Stimulated activated CD4-positive, alpha-beta T cell treated with anti-CD3 and anti-CD28 coated beads, Interleukin-4, amount 100 ng/mL, for 1 hour (primary cell): ENCODE measurements at places on chromosomes 1 and 21.

DNA sequence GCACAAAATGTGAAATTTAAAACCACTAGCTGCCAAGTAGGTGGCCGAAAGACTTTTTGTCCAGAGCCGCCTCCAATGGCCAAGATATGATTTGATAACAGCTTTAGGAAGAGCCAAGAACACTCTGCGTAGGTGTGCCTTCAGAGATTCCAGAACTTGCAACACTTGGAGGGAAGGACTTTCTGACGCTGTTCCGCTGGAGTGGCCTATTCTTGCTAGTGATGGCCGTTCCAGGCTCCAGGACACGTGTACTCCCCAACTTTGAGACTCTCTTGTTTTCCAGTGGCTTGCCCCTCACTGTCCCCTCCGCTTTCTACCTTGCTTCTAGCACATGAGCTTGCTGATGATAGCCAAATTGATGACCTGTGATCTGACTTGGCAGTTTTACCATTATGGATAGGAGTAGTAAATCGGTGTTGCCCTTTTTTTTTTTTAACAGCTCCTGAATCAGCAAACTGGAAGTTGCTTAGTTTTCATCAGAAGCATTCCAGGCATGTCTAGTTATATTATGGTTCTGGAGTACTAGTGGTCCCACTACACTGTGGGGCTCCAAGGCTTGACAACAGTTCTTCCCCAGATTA is 1.0 kb downstream of the PRDX6 start:
- DNase-seq: no peak

DNA sequence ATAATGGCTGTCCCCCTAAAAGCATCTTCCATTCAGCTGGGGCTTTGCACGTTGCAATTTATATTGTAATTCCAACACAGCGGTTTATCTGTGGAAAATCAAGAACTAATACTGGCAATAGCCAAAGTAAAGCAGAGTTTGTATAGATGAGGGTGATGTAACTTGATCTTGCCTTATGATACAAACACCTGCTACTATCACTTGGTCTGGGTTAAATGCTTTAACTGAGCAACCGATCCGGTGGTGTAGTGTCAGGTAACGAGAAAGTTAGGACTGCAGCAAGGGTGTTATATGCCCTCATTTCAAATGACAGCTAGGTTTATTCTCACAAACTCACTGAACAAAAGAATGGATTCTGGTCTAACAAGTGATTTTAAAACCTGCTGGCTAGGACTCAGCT is 47.3 kb upstream of the PLPPR4 start:
- no peak for DNase-seq

GRCh38 chr21:23890652-23891051 is 1716.6 kb downstream of the MRPL39 start:
- DNase-seq: no peak

GRCh38 chr1:56045477-56045876 is 533.9 kb downstream of the PLPP3 start:
- DNase-seq: no peak

- no peak for DNase-seq
Measured at GRCh38 chr1:53154859-53155438, 12.5 kb upstream of the SLC1A7 start.

GRCh38 chr1:116710420-116711262 is 43.1 kb upstream of the IGSF3 start:
- no peak for DNase-seq

DNA sequence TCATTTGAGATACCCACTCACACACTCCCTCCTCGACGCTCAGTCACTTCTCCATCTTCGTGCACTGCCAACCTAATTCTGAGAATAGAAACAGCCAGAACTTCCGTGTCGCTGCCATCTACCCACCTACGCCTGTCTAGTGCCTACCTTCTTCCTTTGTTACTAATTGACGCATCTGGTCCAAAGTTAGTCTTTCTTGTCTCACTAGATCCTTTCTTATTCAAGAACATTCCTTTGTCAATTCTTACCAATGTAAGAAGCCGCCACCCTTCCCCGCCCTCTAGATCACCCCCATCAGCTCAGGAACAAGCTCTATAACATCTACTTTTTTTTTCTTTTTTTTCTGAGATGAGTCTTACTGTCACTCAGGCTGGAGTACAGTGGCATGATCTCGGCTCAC is 3.7 kb downstream of the PADI6 start:
- no peak for DNase-seq

- no peak for DNase-seq
Measured at GRCh38 chr1:170471398-170472053, 60.4 kb upstream of the GORAB start.

- DNase-seq: no peak
Measured at GRCh38 chr1:208979776-208980175, 603.7 kb upstream of the CAMK1G start.

GRCh38 chr1:98698625-98699024 is 37.1 kb downstream of the SNX7 start:
- DNase-seq: no peak

GRCh38 chr1:119808972-119809550 is 2.2 kb downstream of the REG4 start:
- peak; percentile 73 for DNase-seq

GRCh38 chr1:218209351-218209861 is 75.7 kb upstream of the RRP15 start:
- DNase-seq: no peak

DNA sequence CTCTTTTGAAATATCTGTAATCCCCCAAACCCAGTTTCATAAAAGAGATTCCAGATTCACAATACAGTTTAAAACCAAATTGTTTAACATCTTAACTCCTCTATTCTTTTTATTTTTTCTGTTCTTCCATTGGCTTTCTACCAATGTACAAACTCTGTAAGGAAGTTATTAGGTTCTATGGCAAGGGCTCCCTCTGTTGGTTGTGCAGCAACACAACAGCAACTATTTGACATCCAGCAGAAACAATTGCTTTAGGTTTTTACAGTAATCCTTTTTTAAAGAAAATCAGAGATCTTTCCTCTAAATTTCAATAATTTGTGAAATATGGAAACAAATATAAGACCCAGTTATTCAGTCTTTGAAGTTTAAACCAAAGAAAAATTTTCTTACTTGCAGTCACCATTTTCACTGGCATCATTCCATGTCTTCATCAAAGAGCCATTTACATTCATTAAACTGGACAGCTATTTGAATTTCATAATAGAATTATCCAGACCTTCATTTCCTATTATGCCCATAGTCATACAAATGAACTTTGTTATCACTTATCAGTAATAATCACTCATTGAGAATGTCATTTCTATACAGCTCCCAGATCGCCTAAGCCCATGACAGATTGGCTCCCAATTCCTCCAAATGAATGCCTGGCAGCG is 46.5 kb upstream of the RNF11 start:
- DNase-seq: peak; percentile 17

GRCh38 chr1:96521994-96522760 is 199.4 kb upstream of the PTBP2 start:
- DNase-seq: no peak

DNA sequence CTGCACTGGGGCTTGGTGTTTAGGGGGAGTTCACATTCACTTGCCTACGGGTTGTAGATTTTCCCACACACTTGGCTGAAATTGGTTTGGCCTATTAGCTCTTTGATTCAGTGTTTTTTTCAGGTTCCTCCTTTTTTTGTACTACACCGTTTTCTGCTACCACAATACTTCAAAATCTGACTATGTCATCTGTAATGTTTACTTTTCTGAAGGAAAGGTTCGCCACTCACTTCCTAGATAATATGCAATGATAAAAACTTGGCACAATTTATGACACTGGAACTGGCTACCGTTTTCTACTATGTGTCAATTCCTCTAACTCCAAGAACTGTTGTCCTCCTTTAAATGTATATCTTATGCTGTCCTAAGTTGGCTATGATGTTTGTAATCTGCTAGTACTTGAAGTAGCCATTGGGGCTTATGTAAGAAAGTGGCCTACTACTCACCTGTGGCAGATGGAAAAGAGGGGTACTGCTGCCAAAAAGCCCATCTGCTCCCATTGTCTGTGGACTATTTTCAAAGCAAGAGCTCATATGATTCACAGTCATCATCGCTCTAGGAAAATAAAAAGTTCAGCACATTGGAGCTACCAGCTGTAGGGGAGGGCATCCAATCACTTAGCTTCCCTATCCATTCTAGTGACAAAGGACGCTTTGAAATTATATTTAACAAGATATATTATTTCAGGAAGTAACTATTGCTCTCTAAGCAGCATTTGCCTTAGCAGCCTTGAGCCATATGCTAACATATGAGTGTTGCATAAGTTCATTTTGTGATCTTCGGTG is 42.4 kb upstream of the BACH1 start:
- no peak for DNase-seq

DNA sequence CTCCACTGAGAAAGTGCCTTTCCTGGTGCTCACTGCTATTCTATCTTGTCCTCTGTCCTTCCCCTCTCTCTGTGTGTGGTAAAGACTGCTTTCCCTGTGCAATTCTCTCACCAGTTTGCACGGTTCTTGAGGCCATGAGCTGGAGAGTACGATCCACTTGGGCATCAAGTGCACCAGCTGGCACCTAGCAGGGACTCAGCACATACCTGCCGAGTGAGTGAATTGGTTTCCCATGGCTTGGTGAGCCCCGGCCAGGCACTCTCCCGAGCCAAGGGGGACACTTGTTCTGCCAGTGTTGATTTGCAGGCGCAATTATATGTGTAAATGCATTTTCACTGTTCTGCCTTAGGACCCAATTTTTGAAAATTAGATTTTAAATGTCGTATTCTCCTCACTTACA is 313.5 kb downstream of the DISC1 start:
- no peak for DNase-seq

DNA sequence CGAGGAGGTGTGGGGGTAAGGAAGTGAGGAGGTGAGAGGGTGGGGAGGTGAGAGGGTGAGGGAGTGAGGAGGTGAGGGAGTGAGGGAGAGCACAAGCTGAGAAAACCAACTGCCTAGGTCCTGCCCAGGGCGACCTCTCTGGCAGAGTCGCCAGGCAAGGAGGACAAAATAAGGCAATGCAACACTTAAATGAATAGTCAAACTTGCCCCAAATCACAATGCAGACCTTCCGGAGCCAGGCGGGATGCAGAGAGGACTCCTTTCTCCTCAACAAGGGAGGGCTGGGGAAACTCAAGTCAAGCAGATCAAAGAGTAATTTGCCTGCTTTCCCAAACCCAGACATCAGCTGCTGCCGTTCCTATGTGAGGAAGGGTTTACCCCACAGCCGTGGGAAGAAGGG is 86.0 kb downstream of the CCDC185 start:
- no peak for DNase-seq

GRCh38 chr1:56148326-56149193 is 430.8 kb downstream of the PLPP3 start:
- DNase-seq: no peak

DNA sequence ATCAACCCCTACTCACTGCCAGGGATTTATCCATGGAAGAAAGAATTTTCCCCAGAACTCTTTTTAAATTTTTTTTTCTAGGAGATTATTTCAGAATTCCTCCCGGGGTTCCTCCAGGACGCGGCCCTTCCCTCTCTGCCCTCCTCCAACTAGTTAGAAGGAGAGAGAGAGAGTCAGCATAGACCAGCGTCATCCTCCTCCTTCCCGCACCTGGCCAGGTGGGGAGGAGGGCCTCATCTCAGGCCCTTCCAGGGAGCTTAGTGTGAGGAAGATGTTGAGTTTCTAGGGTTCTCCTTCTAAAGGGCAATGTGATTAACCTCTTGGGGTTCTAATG is 63.6 kb downstream of the CDK18 start:
- no peak for DNase-seq

DNA sequence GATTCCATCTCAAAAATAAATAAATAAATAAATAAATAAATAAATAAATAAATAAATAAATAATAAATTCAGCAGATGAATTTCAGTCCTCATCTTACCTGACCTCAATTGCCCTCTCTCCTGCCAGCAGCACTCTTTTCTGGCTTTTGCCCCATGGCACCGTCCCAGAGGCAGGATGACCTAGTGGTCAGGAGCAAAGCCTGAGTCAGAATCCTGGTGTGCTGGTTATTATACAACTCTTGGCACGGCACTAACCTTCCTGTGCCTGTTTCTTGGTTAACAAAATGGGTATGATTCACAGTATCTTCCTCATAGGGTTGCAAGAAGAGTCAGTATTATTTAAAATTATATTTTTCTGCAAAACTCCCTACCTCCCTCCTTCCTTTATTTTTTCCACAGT is 43.0 kb downstream of the NKAIN1 start:
- no peak for DNase-seq

DNA sequence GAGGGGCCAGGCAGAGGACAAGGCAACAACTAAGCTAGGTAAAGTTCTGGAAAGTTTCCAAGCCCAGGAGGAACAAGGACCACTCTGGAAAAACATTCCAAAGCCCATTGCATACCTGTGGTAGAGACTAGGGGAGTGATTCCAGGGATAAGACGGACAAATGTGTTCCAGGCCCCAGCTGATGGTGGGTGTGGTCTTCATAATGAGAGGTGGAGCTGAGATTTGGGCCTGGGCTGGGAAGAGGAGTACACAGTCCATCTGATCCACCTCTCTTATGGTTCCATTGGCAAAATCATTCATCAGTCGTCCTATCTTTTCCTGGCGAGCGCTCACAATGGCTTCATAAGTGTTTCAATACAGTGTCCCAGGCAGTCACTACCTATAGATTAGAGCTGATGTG is 4.5 kb downstream of the KLHDC7A start:
- DNase-seq: no peak

- no peak for DNase-seq
Measured at GRCh38 chr1:222045786-222046185, 303.9 kb upstream of the DUSP10 start.

DNA sequence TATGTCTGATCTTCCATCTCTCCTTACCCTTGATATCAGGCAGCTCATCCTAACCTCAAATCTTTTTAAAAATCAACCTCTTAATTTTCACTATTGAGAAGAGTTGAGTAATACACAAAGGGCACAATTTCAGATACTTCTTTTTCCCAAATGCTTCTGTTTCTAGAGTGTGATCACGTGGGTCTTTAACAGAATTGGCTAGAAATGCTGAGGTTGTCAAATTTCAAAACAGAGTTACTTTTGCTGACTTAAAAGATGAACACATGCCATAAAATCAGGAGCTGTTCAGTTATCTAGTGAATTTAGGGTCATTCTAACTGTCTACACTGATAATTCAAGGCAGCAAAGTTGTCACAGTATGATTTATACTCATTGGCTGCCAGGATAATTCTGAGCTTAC is 63.6 kb upstream of the NGF start:
- DNase-seq: no peak

- DNase-seq: no peak
Measured at GRCh38 chr1:117414943-117415342, 47.7 kb downstream of the MAN1A2 start.

GRCh38 chr1:6776389-6776788 is 8.9 kb upstream of the CAMTA1 start:
- DNase-seq: no peak
